Stimulated activated CD4-positive, alpha-beta T cell treated with anti-CD3 and anti-CD28 coated beads, TNF-alpha, amount 100 ng/mL, for 1 hour (primary cell): ENCODE measurements at places on chromosomes 12 and 14.

- no peak for DNase-seq
Observed at GRCh38 chr12:7061138-7061537, 620 bp downstream of the C1S start.

- no peak for DNase-seq
Observed at GRCh38 chr12:117583677-117584225, 222.3 kb upstream of the NOS1 start.

DNA sequence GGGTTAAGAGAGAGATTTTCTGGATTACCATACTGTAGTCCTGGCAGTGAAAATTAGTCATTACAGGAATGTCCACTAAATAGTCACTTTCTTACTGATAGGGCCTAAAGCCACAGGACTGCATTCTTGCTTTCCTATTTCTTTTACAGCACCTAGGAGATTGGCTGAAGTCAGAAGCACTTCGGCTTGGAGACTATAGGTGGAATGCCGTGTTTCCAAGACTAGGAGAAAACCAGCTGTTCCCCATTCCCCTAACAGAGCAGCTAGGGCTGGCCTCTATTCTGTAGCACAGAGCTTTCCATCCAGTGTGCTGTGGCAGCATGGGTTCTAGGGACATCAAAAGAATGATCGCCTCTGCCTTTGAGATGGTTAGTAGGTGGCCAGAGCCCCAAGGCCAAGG lies 15.1 kb downstream of the PIGH start:
- no peak for DNase-seq

DNA sequence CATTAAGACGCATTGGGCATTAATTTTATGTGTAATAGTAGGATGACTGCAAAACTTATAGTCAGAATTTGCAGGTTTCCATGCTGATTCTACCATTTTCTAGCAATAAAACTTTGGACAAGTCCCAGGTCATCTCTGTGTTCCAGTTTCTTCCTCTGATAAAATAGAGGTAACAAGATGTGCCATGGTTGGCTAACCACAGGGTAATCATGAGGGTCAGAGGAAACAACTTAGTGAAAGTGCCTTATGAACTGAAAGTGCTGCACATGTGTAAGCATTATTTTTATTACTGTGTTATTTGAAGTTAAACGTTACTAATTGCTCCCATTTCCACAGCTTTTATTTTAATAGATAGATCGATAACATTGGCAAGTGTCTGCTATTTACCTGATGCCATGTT lies 21.1 kb downstream of the SMCO2 start:
- no peak for DNase-seq

DNA sequence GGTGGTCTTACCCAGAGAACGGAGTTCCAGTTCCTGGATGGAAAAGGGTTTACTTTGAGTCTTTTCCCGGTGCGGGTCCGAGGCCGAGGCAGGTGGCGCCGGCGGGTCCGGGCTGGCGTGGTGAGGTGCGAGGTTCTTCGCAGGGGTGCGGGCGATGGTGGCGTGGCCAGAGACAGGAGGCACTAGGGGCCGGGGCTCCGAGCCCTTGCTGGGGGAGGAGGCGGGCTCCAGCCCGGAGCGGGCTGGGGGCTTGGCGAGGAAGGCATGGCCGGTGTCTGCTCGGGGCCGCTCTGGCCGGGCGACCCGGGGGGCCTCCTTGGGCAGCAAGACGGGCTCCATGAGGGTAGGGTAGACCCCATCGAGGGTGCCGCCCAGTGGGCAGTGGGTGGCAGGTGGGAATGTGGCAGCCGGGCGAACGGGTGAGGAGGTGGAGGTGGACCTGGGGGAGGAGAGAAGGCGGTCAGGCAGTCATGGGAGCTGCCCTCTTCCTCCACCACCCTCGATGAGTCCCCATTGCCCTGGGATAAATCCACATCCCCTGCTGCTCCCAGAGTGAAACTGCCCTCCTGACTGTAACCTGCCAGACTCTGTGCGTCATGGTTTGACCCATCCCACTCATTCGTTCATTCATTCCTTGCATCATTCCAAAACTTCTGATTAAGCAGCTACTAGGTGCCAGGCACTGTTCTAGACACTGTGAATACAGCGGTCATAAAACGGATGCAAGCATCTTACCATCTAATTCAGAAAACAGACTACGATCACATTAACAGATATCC lies 42.0 kb downstream of the RFLNA start:
- no peak for DNase-seq

GRCh38 chr12:13942826-13943225 lies 38.6 kb downstream of the GRIN2B start:
- no peak for DNase-seq

DNA sequence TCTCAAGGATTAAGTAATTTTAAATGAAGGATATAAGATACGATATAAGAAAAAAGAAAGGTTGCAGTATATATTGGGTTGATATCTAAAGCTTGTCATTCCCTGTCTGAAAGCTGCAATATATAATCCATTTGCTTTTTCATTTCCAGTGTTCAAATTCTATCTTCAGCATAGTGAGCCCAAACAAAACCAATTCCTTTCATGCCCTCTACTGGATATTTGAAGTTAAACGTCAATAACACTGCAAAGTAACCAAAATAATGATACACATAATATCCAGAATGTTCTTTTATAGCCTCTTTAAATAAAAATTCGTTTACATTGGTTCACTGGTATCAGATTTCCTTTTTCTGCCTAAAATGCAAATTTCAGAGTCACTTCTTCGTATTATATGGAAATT lies 64.5 kb upstream of the DAAM1 start:
- DNase-seq, result no peak

DNA sequence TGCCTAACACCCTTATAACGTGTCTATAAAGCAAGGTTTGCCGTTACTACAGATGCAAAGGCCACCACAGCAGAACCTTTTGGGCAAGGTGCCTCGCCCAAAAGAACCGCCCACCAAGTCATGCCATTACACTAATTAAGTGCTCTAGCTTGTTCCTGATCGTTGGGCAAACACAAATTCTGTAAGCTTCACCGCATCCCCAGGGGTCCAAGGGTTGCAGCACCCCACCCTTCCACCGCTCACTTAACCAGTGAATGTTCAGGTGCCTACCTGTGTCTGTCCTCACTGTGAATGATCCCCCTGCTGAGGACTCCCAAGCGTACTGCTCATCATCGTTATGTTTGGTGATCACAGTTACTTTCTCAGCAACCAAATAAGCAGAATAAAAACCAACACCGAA lies 1.4 kb downstream of the HSP90AA1 start:
- DNase-seq, result no peak

DNA sequence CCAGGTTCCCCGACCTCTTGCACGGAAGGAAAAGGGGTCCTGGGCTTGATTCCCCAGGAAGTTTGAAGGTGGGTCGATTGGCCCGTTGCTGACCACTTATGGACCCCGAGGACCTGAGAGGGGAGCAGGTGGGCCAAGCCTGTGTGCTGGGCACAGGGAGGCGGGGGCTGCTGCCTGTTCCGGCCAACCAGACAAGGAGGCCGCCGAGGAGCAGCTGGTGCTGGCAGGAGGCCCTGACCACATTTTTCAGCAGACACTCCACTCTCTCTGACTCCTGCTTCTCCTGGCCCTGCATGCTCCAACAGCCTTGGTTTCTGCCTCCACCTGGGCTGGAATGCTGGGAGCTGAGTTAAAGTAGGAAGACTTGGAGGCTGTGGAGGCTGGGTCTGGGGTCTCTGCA lies 42.8 kb downstream of the NOS1 start:
- DNase-seq, result no peak

GRCh38 chr12:115820656-115821055 lies 456.8 kb downstream of the MED13L start:
- no peak for DNase-seq

DNA sequence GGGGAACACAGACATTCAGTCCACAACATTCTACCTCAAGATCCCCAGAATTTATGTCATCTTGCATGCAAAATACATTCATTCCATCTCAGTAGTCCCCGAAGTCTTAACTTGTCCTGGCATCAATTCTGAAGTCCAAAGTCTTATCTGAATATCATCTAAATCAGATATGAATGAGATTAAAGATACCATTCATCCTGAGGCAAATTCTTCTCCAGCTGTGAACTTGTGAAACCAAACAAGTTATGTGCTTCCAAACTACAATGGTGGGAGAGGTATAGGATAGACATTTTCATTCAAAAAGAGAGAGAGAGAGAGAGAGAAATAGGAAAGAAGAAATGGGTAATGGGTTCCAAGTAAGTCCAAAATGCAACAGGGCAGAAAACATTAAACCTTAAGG lies 390.6 kb downstream of the DPF3 start:
- no peak for DNase-seq

DNA sequence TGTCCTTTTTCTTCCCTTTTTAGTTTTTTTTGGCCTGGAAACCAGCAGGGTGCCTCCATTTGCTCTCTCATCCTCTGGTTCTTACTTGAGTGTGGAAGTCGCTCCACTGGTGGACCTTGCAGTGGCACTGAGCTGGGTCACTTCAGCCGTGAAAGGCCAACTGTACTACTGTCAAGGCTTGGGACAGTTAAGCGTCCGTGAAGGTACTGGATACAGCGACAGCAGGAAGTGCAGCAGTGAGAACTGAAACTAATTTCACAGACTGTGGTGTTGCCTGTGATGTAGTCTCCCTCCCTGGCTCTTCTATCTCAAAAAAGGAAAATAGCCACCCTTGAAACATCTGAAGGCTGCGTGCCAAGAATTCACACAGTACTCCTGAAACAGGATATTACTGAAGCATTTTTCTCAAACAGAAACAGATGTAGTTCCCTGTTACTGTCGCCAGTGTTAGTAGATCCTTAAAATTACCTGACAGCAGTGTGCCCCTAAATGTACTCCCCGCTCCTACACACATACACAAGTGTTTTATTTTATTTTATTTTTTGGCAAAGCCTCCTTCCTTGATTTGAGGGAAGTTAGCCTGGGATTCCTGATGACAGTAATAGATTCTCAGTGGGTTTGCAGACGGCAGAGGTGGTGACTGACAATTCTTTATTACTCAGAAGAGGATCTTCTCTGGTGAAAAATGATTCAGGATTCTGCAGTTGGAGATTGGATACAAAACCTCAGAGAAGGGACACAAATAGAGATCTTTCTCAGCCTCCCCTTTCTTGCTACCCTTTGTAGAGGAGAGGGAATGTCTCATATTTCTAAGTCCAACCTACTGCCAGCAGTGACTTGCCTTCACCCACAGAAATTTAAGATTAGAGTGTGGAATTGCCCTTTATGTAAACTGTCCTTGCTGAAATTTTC lies 4.4 kb downstream of the SUSD6 start:
- no peak for DNase-seq

DNA sequence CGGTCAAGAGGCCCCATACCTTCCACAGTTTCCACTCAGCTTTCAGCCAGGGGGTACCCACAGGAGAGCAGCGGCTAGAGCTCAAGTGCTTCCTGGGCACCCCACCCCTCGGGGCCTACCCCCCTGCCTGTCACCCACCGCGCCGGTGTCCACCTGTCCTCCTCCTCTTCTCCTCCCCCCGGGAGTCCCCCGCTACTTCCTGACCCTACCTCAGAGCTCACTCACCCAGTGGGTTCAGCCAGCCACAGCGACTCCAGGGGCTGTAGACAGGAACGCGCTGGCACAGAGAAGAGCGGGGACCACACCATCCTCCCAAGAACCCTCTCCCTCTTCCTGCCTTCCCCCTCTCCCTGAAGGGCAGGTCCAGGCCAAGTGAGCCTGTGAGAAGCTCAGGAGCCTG lies 123.0 kb downstream of the ESRRB start:
- DNase-seq, result no peak

DNA sequence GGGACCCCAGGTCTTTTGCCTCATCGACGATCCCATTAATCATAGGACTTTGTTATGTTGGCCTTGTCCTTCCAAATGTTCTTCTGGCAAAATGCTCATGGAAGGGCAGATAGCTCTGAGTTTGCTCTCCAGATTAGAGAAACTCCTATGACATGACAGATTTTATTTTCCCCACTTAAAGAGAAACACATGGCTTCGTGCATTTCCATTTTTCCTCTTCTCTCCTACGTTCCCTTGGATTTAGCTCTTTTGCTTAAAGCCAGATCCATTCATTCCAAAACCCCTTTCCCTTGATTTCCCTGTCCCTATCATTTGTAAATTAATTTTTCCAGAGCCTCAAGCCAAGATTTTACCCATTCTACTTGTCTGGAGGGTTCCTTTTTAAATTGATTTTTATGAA lies 2.9 kb downstream of the PRIMA1 start:
- DNase-seq, result no peak

DNA sequence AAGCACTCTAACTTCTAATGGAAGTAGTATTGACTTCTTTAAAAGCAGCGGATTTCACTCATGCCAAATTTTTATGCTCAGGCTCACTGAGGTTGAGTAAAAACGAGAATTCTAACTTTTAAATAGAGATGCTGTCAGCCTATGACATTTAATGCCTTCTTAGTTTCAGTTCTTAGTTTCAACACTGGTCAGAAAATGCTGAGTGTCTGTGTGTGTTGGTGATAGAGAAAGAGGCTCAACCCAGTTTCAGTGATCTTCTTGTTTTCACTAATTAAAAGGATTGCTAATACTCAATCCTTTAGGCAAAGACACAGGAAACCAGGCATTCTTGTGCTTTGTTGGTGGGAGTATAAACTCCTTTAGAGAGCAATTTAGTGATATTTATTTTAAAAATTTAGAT lies 31.0 kb downstream of the PEBP1 start:
- DNase-seq, result no peak

DNA sequence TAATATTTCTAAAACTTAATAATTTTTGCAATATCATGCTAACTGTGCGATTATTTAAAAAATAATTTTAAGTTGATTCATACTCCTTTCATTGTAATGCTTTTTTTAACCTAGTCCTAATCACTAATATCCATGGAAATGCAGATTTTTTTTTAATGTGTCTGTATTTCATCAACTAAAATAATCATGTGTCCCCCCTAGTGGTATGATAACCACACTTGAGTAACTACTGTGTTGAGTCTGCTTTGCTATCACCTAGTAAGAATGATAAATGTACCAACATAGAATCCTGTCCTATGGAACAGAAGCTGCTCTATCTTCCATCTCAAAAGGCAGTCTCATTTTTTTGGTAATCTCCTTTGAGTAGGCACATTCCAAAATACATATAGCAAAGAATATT lies 19.1 kb upstream of the SYNE2 start:
- DNase-seq, result no peak

DNA sequence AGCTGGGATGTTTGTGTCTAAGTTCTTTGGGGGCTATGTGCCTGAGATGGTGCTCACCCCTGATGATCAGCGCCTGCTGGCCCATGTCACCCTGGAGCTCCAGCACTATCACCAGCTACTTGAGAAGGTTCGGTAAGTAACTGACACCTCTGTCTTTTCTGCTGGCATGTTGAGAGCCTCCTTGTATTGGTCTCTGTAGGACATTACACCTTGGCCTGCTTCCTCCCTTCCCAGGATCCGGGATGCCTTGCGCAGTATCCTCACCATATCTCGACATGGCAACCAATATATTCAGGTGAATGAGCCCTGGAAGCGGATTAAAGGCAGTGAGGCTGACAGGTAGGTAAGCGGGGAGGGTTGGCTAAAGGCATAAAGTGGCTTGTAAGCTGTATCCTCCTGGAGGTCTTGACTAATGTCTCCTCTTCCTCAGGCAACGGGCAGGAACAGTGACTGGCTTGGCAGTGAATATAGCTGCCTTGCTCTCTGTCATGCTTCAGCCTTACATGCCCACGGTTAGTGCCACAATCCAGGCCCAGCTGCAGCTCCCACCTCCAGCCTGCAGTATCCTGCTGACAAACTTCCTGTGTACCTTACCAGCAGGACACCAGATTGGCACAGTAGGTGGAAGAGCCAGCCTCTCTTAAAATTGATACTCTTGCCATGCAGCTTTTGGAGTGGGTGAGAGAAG lies 5.5 kb downstream of the DDIT3 start:
- no peak for DNase-seq

- DNase-seq, result no peak
Observed at GRCh38 chr14:22598896-22599244, 770 bp downstream of the ABHD4 start.

- DNase-seq, result no peak
Observed at GRCh38 chr14:71086567-71086966, 179.3 kb downstream of the PCNX1 start.

- DNase-seq, result no peak
Observed at GRCh38 chr12:68279227-68280054, 26.0 kb upstream of the IL22 start.
